Activated CD4-positive, alpha-beta T cell treated with anti-CD3 and anti-CD28 coated beads for 36 hours (primary cell): ENCODE measurements at places on chromosomes 2 and 18. TPM values are rescaled to one million over a fixed set of nuclear protein-coding genes. Genes with fewer than 3 reads are reported as not detected.

GRCh38 chr18:3552305-3552704 is 102.3 kb downstream of the TGIF1 start:
- no peak for DNase-seq

- no peak for DNase-seq
Observed at GRCh38 chr18:73683409-73684238, 464.0 kb downstream of the FBXO15 start.

DNA sequence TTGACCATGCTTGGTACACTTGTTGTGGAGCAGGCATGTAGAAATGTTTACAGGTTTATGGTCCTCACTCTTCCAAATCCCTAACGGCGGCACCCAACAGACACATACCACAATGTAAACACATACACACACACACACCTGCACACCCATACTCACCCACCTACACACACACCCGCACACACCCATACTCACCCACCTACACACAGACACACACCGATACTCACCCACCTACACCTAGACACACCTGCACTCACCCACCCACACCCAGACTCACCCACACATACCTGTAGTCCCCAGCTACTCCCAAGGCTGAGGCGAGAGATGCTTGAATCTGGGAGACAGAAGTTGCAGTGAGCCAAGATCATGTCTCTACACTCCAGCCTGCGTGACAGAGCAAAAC is 1.5 kb upstream of the RAB6D start:
- DNase-seq, result no peak

DNA sequence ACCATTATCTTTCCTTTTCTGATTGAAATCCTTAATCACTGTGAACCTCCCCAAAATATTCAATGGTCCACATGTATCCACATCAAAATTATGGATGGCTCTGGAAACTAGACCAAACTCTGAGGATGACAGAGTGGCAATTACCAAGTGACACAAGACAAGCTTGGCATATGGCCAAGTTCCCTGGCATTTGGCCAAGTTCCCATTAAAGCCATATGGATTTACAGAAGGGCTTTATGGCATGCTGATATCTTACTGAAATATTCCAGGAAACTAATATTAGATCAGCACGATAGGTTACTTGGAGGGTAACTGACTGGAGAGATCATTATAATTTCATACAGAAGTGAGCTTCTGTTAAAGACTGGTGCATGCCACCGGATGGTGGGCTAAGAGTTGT is 21.9 kb upstream of the CERS6 start:
- DNase-seq, result no peak

GRCh38 chr2:24491542-24492420 is 727 bp downstream of the NCOA1 start:
- peak; percentile 70 for DNase-seq

DNA sequence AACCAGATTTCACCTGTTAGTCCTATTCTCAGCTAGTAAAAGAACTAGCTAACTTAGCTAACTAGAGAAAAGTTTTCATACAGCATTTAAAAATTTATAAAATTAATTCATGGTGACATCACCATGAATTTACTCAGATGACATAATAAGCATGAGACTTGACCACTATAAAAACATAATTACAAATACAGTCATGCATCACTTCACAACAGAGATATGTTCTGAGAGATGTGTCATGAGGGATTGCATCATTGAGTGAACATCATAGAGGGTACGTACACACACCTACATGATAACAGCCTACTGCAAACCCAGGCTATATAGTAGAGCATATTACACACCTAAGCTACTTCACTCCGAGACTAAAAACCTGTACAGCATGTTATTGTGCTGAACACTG is 481.3 kb upstream of the CHAC2 start:
- no peak for DNase-seq

GRCh38 chr2:30115141-30115980 is 31.4 kb upstream of the YPEL5 start:
- DNase-seq, result peak; percentile 81

DNA sequence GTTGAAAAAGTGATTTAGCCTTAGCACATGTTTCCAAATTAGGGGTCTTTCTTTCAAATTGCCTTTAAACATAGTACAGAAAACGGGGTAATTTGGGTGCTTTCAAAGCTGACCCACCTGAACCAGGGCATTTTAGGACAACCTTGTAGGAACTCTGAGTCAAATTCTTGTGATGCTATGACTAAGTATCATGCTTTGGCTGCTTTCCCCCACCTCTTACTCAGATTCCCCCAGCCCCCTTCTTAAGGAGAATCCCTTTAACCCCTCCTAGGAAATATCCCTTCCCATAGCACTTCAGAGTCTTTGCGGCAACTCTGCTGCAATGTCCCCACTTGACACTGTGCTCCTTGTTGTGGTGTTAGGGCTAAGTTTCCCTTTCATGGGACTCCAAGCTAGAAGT is 18.6 kb upstream of the KLF7 start:
- DNase-seq, result peak; percentile 6

GRCh38 chr18:35050705-35051195 is 9.5 kb downstream of the MAPRE2 start:
- DNase-seq, result no peak

GRCh38 chr2:237412988-237413776 is 782 bp downstream of the COL6A3 start:
- no peak for DNase-seq

- no peak for DNase-seq
Observed at GRCh38 chr2:74772046-74772445, 61.9 kb upstream of the HK2 start.

- no peak for DNase-seq
Observed at GRCh38 chr2:31380243-31380642, 34.3 kb downstream of the XDH start.

GRCh38 chr2:16174693-16175045 is 234.3 kb downstream of the MYCN start:
- no peak for DNase-seq

DNA sequence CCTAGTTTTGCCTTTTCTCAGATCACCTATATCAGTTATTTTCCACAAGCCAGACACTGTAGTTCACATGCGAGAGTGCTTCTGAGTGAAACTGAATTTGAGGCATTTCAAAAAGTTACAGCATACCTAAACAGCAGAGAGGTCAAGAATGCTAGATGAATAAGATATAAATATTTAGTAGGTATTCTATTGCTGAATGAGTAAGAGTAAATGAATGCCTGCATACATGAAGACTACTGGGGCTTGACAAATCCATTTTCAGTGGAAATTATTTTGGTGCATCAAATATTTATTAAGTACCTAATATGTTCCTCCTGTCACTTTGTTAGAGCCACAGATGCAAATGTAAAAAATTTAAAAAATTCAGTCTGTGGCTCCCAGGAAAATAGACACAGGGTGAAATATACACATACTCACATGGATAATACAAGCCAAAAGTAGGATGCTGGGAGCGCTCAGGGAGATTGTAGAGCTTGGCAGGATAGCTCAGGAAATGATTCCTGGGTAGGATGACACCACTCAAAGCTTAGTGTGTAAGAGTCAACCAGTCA is 27.6 kb upstream of the CDC42EP3 start:
- DNase-seq, result no peak

MSTN gene
- total RNA-seq, result not detected

DYNAP gene
- total RNA-seq, result not detected

C2orf42 gene
- 23.3 TPM for total RNA-seq

RTKN gene
- 1.8 TPM for total RNA-seq
